ENCODE measurements at places on chromosomes 6 and 20.

DNA sequence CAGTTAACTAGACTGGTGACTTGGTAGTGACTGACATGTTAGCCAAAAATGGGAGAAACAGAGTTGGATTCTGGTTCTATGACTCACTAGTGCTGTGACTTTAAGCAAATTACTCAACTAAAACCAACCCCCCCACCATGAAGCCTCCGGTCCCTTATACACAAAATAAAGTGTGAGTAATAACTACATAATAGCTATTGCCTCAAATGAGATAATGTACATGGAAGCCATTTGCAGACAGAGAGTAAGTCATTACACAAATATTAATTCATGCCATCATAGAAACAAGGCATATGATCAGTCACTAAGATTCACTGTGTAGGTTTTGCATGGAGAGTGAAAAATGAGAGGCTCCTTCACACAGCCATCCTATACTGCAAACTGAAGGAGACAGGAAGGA is 111.9 kb downstream of the HIVEP2 start:
- DNase-seq: peak; percentile 90

DNA sequence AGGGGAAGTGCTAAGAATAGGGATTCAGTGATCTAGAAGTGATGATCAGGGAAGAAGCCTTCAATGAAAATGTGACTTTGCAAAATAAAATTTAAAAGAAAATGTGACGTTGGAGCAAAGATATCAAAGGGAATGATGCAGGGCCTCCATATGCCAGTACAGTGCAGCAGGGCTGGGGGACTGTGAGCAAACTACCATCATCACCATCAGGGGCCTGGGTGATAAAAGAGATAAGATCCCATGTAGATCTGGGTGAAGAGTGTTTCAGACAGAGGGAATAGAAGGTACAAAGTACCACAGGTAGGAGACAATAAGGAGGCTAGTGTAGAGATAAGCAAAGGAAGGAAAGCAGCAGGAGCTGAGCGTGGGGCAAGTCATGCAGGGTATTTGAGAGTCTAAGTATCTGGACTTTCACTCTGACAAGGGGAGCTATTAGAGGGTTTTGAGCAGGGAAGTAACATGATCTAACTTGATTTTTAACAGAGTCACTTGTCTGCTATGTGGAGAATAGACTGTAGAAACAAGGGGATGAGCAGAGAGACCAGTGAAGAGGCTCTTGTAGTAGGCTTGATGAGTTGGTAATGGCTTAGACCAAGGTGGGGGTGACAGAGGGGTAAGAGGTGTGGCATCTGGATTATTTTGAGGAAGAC is 295.6 kb downstream of the ZFAND3 start:
- DNase-seq: no peak

GRCh38 chr6:5208471-5208971 is 52.2 kb downstream of the LYRM4 start:
- DNase-seq: peak; percentile 30

DNA sequence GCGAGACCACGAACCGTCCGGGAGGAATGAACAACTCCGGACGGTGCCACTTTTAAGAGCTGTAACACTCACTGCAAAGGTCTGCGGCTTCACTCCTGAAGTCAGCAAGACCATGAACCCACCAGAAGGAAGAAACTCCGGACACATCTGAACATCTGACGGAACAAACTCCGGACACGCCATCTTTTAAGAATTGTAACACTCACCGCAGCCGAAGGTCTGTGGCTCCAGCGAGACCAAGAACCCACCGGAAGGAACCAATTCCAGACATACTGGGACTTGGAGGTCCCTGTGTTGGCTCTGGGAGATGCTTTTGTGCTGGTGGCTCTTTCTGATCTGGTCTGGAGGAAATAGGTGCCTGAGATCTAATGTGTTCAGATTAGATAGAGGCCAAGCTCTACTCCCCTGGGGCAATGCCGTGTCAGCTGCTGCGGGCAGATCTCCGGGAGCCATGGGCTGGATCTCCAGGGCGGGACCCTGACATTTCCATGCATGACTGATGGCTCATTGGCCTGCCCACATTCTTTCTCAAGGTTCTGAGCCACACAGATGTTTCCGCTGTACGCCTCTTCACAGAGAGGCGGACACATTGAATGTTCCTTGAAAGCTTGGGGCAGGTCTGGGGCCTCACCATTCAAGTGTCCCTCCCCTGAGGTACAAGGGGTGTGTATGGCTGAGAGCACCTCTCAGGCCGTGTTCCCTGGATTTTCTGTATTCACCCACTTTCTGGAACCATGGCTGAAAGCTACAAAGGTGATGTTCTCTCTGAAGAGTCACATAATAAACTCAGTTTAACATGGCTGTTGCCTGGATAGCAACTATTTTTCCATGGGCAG is 29.3 kb downstream of the GMPR start:
- DNase-seq: no peak

GRCh38 chr6:170553534-170554012 is 466 bp upstream of the PSMB1 start:
- DNase-seq: peak; percentile 60

- no peak for DNase-seq
Observed at GRCh38 chr6:170189236-170189635, 101.6 kb downstream of the DLL1 start.
